T-helper 17 cell (primary cell): ENCODE measurements at places on chromosomes 4 and X. TPM values are rescaled to one million over a fixed set of nuclear protein-coding genes. Genes with fewer than 3 reads are reported as not detected.

The DDIT4L gene
- not detected for total RNA-seq

- H3K4me3 ChIP-seq: no peak overlapping the region
- H3K36me3 ChIP-seq: no peaks in the 10 kb centered on the region
- no peaks in the 10 kb centered on the region for H3K4me1 ChIP-seq
- peaks cover 6% of the 10 kb centered on the region for H3K27me3 ChIP-seq
These were observed 71.6 kb upstream of the LEF1 start for GRCh38 chr4:108240366-108240765.

The FREM3 gene
- 0.35 TPM for total RNA-seq

DNA sequence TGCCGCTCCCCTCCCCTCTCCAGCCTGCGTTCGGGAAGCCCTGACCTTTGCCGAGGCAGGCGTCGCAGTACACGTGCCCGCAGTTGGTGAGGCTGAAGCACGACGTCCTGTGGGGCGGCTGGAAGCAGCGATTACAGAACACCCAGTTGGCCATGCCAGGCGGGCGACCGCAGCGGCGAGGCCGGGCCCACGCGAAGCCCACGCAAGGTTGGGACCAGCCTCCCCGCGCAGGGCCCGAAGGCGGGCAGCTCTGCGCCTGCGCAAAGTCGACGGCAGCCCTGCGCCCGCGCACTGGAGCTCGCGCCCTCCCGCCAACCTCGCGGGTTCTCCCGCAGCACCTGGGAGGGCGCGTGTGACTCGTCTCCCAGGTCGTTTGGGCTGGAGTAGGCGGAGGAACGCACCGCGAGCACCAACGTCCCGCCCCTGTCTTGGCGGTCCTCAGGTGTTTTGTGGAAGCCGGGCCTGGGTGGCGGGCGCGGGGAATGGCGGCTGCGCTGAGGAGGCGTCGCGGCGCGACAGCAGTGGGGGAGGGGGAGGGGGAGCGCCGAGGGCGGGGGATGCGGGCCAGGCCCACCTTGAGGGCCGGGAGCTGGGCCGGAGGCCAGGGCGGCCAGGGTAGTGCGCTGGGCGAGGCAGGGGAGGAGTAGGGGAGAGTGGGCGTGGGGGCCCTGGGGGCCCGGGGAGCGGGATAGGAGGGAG is at the start of gene RNF212:
Gene RNF212, minus strand, starts transcription at position 254 of the 699 bp plus-strand sequence. Its CDS starts 100 bp downstream, at position 154.
- peak; percentile 29 for DNase-seq
- H3K36me3 ChIP-seq: peaks cover 8% of the 10 kb centered on the region
- no peak within 1 kb of the TSS for H3K27ac ChIP-seq
- peak within 1 kb of the TSS; percentile 61 for H3K4me3 ChIP-seq

The FSTL5 gene
- not detected for total RNA-seq

DNA sequence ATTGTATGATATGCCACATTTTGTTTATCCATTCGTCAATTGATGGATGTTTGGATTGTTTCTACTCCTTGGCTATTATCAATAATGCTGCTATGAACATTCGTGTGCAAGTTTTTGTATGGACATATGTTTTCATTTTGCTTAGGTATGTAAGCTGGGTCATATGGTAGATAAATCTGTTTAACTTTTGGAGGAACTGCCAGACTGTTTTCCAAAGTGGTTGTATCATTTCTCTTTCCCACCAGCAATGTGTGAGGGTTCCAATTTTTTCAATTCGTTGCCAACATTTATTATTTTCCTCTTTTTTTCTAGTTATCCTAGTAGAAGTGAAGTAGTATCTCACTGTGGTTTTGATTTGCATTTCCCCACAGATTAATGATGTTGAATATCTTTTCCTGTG is 71.8 kb downstream of the DIAPH2 start:
- no peaks in the 10 kb centered on the region for H3K27me3 ChIP-seq
- peaks cover 3% of the 10 kb centered on the region for H3K4me1 ChIP-seq
- no peak overlapping the region for H3K27ac ChIP-seq

- no peak overlapping the region for H3K27ac ChIP-seq
- no peak overlapping the region for H3K4me3 ChIP-seq
- no peak for DNase-seq
- peaks cover 5% of the 10 kb centered on the region for H3K27me3 ChIP-seq
These were observed 37.1 kb upstream of the TBC1D9 start for GRCh38 chr4:140793291-140793690.

- no peak overlapping the region for H3K4me3 ChIP-seq
- no peak for DNase-seq
- H3K36me3 ChIP-seq: no peaks in the 10 kb centered on the region
These were observed 263.8 kb upstream of the IGFBP7 start for GRCh38 chr4:57373991-57374390.

DNA sequence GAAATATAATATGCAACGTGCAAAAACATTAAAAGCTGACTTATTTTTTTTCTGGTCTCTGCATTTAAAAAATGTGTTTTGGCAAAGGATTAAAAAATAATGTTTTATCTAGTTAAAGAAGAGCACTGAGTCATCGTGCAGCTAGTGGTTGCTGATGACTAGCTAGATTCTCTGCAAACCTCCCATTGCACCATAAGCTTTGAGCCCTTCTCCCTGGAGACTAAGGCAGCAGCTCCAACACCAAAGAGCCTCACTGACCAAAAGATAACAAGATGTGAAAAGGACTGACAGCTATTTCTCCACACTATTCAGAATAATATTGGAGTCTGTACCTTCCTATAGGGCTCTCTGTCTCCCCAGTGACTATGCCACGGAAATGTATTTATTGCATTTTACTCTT is 424.3 kb downstream of the SLITRK2 start:
- DNase-seq: no peak
- no peaks in the 10 kb centered on the region for H3K4me1 ChIP-seq
- no peaks in the 10 kb centered on the region for H3K36me3 ChIP-seq
- H3K27me3 ChIP-seq: no peaks in the 10 kb centered on the region
- no peak overlapping the region for H3K4me3 ChIP-seq
- no peak overlapping the region for H3K27ac ChIP-seq

DNA sequence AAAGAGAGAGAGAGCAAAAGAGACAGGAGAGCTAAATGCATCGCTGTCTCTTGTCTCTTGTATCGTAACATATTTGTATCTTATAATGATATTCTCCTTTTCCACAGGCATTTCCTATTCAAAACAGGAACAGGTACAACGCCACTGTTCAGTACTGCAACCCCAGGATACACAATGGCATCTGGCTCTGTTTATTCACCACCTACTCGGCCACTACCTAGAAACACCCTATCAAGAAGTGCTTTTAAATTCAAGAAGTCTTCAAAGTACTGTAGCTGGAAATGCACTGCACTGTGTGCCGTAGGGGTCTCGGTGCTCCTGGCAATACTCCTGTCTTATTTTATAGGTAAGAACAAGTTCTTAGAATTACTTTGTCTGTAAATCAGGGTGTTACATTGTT is 288.6 kb downstream of the DCTD start:
- no peaks in the 10 kb centered on the region for H3K4me1 ChIP-seq
- H3K4me3 ChIP-seq: no peak overlapping the region
- no peak overlapping the region for H3K27ac ChIP-seq
- H3K27me3 ChIP-seq: peaks cover 35% of the 10 kb centered on the region
- DNase-seq: no peak

DNA sequence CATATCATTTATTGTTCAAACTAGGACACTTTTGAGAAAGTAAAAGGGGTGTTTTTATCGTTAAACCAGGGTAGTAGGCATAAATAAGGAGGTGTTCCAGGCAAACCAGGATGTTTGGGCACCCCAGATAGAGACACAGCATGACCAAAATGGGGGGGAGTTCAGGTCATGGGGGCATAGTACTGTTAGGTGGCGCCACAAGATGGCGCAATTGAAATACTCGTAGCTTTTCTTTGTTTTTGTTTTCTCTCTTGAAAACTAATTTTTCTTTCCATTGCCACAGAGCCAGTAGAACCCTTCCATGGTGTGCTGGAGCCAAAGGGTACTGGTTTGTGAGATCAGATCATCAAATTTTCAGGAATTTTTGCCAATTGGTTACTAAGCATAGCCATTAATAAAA is 283.4 kb downstream of the BCOR start:
- H3K4me3 ChIP-seq: no peak overlapping the region
- H3K36me3 ChIP-seq: no peaks in the 10 kb centered on the region
- no peak overlapping the region for H3K27ac ChIP-seq
- H3K27me3 ChIP-seq: no peaks in the 10 kb centered on the region
- H3K4me1 ChIP-seq: peaks cover 5% of the 10 kb centered on the region

DNA sequence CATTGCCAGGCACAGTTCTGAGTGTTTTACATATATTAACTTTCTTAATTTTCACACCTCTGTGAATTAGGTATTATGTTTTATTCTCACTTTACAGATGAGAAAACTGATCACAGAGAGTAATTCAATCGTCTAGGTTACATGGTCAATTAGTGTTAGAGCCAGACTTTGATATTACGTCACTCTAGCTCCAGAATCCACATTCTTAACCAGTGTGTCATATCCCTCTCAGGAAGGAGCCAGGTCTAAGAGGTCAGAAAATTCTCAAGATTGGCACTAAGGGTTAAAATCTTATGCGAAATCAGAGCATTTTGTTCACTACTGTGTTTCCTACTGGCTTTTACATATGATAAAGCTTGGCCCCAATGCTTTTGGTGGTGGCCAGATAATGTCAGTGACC is 7.4 kb downstream of the DMP1 start:
- no peaks in the 10 kb centered on the region for H3K36me3 ChIP-seq
- no peak overlapping the region for H3K27ac ChIP-seq
- no peak for DNase-seq
